ENCODE measurements at places on chromosomes 1 and 21. TPM values are rescaled to one million over a fixed set of nuclear protein-coding genes. Genes with fewer than 3 reads are reported as not detected.
A peak's percentile ranks its signal among the peaks of the same experiment; 100 is the strongest.

DNA sequence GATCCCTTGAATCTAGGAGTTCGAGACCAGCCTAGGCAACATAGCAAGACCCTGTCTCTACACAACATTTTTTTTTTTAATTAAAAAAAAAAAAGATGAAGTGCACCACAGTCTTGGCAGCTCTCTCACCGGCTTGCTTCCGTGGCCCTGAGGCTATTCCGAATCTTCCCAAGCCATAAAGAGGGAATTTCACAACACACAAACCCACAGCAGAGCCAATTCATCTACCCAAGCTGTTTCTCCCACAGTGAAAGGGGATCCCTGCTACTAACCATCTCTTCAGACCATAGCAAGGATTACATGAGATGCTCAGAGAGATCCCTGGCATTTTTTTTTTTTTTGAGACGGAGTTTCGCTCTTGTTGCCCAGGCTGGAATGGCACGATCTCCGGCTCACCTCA, 8.3 kb upstream of the CHD5 start:
- no peak for DNase-seq

- DNase-seq: no peak
Observed at GRCh38 chr1:11216074-11216473, 26.9 kb downstream of the ANGPTL7 start.

- DNase-seq: no peak
Observed at GRCh38 chr1:111571987-111572386, 47.6 kb upstream of the RAP1A start.

GRCh38 chr1:156721535-156721934, 6.7 kb upstream of the METTL25B start:
- DNase-seq: no peak

GRCh38 chr1:51172811-51173210, 63.3 kb upstream of the RNF11 start:
- DNase-seq: no peak

GRCh38 chr1:93681101-93681988, at the start of gene BCAR3:
Gene BCAR3, minus strand, starts transcription at chr1:93681837. Its CDS starts 6,907 bp downstream, at chr1:93674930.
- DNase-seq: peak; percentile 93

DNA sequence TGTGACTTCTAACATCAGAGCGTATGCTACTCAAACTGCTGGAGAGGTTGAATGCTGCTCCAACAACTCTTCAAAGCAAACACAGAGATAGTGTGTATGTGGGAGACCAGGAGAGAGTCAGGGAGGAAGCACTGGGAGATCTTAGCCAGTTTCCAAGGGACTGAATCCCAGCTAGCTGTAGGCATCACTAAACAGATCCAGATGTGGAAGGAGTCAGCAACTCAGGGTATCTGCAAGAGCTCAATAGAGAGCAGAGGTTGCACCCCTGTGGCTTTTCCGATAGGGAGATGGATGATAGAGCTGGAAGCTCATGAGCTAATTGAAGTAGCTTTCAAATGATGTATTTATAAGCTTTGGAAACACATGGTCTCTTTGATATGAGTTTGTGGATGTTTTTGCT, 168.9 kb upstream of the HOOK1 start:
- DNase-seq: no peak

DNA sequence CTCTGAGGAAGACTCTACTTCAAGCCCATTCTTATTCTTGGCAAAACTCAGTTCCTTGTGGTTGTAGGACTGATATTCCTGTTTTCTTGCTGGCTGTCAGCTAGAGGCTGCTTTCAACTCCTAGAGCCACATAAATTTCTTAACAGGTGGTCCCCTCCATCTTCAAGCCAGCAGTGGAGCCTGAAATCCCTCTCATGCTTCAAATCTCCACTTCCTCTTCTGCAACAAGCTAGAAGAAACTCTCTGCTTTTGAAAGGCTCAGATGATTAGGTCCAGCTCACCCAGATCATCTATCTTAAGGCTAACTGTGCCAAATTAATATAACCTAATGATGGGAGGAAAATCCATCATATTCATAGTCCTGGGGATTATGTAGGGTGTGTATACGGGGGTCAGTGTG, 43.2 kb upstream of the CD34 start:
- no peak for DNase-seq

- peak; percentile 96 for DNase-seq
Observed at GRCh38 chr1:1000357-1001056, 610 bp upstream of the HES4 start.

DNA sequence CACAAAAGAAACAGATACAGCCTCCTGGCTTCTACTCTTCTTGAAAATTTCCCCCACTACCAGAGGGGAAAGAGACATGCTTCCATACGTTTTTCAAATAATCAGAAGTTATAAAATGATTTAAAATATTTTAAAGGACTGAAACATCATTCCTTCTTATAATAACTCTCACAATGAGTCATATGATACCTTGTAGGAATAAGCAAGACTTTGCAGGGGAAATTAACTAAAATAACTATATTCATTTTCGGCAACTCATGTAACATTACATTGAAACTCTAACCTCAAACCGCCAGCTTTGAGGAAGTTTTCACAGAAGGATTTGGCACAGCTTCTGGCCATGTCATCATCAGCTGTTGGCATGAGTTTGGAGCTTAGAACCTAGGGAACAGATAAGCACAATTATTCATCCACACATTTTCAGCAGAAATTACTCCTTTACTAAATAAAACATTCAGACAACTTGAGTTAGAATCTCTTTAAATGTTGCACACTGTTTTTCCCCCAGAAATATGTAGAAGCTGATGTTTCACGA, 85.9 kb downstream of the USP24 start:
- DNase-seq: peak; percentile 20

GRCh38 chr1:28002600-28002999, 42.8 kb downstream of the XKR8 start:
- DNase-seq: no peak

GRCh38 chr1:203289281-203289981, 15.9 kb upstream of the BTG2 start:
- no peak for DNase-seq

DNA sequence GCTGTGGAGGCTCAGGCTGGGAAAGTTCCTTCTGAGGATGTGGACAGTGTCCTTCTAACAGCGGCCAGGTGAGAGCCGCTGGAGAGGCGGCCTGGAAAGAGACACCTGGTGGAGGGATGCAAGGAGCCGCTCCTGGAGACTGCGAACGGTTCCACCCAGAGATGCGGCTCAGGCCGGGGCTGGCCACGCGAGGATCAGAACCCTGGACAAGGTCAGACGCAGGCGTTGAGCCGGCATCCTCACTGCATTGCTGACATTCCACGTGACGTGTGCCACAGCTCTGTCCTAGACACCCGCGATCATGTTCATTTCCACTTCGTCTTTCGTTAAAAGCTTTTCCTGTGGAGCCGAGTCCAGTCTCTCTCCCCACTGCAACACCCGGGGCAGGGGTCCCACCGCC, 28.8 kb downstream of the CFAP74 start:
- no peak for DNase-seq

- no peak for DNase-seq
Observed at GRCh38 chr21:23809573-23809972, 1797.7 kb downstream of the MRPL39 start.

- no peak for DNase-seq
Observed at GRCh38 chr1:194795917-194796593, 1609.6 kb upstream of the B3GALT2 start.

GRCh38 chr1:92695104-92695503, 89.8 kb downstream of the EVI5 start:
- DNase-seq: no peak

DNA sequence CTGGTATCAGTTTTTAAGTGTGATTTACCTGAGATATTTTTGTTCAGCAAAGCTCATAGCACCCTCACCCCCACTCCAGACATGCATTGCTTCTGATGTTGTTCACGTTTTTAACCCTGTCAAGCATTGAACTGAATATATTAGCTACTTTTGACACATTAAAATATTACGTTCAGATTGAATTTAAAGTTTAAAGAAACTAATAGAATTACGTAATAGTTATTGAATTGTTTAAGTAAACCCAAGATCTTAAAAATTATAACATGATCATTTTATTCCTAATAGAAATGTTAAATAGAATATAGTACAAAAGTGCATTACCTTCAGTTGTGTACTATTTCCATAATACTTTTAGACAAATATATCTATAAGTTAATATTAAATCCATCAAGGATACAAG, 18.9 kb downstream of the GLRX2 start:
- DNase-seq: no peak

DNA sequence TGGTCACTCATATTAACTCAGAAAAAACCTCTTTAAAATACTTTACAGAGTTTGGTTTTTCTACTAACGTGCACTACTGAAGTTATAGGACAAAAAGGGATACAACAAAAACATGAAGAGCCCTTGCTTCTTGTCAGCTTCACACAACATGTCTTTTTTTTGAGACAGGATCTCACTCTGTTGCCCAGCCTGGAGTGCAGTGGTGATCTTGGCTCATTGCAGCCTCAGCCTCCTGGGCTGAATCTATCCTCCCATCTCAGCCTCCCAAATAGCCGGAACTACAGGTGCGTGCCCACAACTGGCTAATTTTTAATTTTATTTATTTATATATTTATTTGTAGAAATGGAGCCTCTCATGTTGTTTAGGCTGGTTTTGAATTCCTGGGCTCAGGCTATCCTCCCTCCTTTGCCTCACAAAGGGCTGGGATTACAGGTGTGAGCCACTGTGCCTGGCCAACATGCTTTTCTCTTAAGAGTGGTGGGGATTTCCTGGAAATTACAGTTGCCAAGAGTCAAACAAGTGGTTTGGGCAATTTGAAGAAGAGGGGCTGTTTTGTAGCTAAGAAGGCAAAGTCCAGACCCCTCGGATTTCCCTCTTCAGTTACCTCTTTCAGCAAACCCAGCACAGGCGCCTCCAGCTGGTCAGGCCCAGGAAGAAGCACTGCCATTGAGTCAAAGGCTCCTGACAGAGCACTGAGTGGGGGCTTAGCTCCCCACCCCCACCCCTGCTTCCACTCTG, 6.4 kb upstream of the SMPDL3B start:
- no peak for DNase-seq

DNA sequence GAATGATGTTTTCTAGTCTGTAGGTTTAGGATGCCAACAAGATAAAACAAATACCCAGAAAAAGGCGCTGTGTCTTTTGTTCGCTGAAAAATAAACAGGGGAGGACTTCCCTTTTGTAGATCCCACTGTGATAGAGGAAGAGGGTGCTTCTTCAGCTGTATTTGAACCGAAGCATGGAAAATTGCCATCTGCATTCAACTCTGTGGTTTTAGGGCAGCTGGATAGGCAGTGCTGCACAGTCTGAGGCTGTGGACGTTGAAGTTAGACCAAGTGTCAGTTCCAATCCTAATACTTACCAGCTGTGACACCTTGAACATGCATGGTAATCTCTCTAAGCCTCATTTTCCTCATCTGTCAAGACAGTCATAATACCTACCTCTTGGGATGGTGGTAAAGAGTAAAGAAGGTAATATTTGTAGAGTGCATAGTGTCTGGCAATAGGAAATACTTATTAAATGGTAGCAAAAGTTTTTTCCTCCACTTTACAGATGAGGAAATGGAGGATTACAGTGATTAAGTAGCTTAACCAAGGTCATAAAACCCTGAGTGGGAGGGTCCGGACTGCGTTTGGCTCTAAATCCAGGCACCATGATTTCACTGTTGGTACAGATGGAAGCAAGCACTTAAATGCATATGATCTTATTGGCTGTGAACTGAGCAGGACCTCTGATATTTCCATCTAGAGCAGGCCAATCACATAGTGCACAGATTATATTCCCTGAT, 48.5 kb downstream of the UTP25 start:
- no peak for DNase-seq

DNA sequence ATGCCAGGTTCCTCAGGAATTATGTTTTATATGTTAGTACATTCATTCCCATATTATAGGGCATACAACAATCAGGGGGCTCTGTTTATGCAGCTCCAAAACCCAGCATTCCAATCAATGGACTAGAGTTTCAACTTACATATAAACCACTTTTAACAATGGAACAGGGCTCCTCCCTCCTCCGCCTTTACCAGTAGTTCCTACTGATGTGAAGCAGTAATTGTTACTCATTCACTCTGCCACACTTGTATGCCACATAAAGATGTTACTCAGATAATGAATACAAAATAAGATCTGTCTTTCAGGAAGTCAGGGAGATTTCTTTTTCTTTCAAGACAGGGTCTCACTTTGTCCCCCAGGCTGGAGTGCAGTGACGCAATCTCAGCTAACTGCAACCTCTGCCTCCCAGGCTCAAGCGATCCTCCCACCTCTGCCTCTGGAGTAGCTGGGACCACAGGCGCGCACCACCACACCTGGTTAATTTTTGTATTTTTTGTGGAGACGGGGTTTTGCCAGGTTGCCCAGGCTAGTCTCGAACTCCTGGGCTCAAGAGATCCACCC, 17.1 kb downstream of the ZNF281 start:
- no peak for DNase-seq

GRCh38 chr1:37458551-37458950, 15.8 kb upstream of the ZC3H12A start:
- no peak for DNase-seq

GRCh38 chr1:155323729-155324036, 3.0 kb downstream of the RUSC1 start:
- DNase-seq: peak; percentile 97

DNA sequence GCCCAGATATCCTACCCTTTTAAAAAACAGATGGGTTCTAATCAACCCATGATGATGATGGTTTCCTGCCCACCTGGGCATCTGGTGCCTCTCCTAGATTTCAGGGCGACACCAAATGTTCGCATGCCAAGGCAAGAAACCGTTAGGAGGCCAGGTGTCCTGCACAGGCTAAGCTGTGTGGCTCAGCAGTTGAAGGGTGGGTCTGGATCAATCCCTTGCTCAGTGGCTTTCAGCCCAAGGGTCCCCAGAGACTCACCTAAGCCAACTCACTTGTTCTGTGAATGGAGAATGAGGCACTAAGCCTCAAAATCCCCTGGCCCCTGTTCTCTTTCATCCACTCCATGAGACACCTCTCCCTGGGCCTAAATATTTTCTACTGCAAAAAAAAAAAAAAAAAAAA, 169.1 kb upstream of the EDN2 start:
- no peak for DNase-seq

GRCh38 chr1:240193679-240194078, 102.0 kb downstream of the FMN2 start:
- no peak for DNase-seq

COL6A1 gene
- 94.9 TPM for total RNA-seq

MARK1 gene
- total RNA-seq: 2.2 TPM

ZNF593OS gene
- total RNA-seq: not detected

ZNF691 gene
- total RNA-seq: 10.3 TPM

S100A5 gene
- not detected for total RNA-seq

TMEM69 gene
- total RNA-seq: 21.9 TPM

ATP5PB gene
- 219 TPM for total RNA-seq

RHBDL2 gene
- total RNA-seq: 30.6 TPM

LY9 gene
- 1.1 TPM for total RNA-seq

ZNF648 gene
- 0.57 TPM for total RNA-seq

GAS5 gene
- total RNA-seq: 360 TPM

BRDT gene
- not detected for total RNA-seq

SLC25A34 gene
- total RNA-seq: 1.8 TPM

RIMKLA gene
- 0.04 TPM for total RNA-seq
